ENCODE measurements at places on chromosomes 5 and 9. TPM values are rescaled to one million over a fixed set of nuclear protein-coding genes. Genes with fewer than 3 reads are reported as not detected.

GRCh38 chr9:113756476-113757192 lies 119.5 kb upstream of the ZNF618 start:
- no peaks in the 10 kb centered on the region for H3K36me3 ChIP-seq
- no peaks in the 10 kb centered on the region for H3K4me1 ChIP-seq
- no peak overlapping the region for H3K27ac ChIP-seq
- H3K4me3 ChIP-seq = no peak overlapping the region
- no peak for DNase-seq

- no peak overlapping the region for H3K4me3 ChIP-seq
- no peak overlapping the region for H3K27ac ChIP-seq
- H3K27me3 ChIP-seq = no peaks in the 10 kb centered on the region
- no peak for DNase-seq
- H3K36me3 ChIP-seq = no peaks in the 10 kb centered on the region
Measured at GRCh38 chr5:54837093-54837492, 148.3 kb downstream of the ESM1 start.

- H3K4me3 ChIP-seq = no peak overlapping the region
- H3K36me3 ChIP-seq = no peaks in the 10 kb centered on the region
- no peak overlapping the region for H3K27ac ChIP-seq
- no peak for DNase-seq
- H3K27me3 ChIP-seq = no peaks in the 10 kb centered on the region
- peaks cover 22% of the 10 kb centered on the region for H3K4me1 ChIP-seq
Measured at GRCh38 chr9:98870782-98871557, 63.5 kb downstream of the GALNT12 start.

DNA sequence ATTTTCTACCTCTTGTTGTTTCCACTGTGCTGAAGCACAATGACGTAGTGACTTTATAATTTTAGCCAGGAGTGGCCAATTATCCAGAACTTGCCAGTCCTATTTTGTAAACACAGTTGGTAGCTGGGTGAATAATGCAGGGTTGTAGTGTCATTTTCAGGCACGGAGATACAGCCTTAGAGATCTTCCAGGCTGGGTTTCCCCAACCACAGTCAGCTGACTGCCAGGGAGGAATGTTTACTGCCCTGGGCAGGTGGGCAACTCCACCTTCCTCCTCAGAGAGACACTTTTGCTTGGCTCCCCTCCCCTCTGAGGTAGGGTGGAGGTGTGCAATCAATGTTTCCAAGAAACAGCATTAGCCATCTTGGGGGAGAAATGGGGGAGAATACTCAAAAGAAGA lies 228.1 kb upstream of the NR4A3 start:
- H3K27ac ChIP-seq = no peak overlapping the region
- no peaks in the 10 kb centered on the region for H3K36me3 ChIP-seq
- H3K27me3 ChIP-seq = no peaks in the 10 kb centered on the region
- H3K4me3 ChIP-seq = no peak overlapping the region

DNA sequence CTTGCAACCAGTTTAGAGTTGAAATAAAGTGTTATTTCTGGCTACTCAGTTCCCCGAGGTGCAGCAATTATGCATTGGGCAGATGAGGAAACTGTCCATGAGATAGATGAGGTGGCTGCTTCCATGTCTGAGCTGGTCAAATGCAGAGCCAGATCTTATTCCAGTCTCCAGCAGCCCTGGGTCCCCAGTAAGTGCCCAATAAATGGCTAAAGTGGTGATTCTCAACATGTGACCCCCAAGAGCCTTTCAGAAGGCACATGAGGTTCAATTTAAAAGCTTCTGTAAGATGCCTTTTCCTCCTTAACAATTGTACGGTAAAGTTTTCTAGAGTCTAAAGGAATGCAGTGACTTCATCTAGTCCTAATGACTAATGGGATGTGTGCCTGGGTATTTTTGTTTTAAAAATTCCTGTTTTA lies 17.5 kb downstream of the ATOX1 start:
- H3K27me3 ChIP-seq = no peaks in the 10 kb centered on the region
- no peak overlapping the region for H3K4me3 ChIP-seq
- no peak for DNase-seq
- no peaks in the 10 kb centered on the region for H3K36me3 ChIP-seq
- H3K4me1 ChIP-seq = peaks cover 51% of the 10 kb centered on the region

- H3K4me1 ChIP-seq = no peaks in the 10 kb centered on the region
- H3K36me3 ChIP-seq = no peaks in the 10 kb centered on the region
- DNase-seq = no peak
- H3K27me3 ChIP-seq = no peaks in the 10 kb centered on the region
Measured at GRCh38 chr5:45741110-45741509, 44.9 kb upstream of the HCN1 start.

GRCh38 chr5:67561151-67561932 lies 364.7 kb upstream of the CD180 start:
- no peak for DNase-seq
- H3K4me3 ChIP-seq = no peak overlapping the region

INSL6 gene
- total RNA-seq = not detected

GABRA1 gene
- total RNA-seq = not detected

DPM2 gene
- 9.0 TPM for total RNA-seq

FANCC gene
- total RNA-seq = 8.0 TPM

FBN2 gene
- 5.9 TPM for total RNA-seq
